ENCODE measurements at places on chromosomes 3 and 15.

- DNase-seq = no peak
Observed at GRCh38 chr15:38308797-38309196, 56.2 kb downstream of the SPRED1 start.

- DNase-seq = no peak
Observed at GRCh38 chr15:42073418-42073817, 20.9 kb downstream of the PLA2G4D start.

DNA sequence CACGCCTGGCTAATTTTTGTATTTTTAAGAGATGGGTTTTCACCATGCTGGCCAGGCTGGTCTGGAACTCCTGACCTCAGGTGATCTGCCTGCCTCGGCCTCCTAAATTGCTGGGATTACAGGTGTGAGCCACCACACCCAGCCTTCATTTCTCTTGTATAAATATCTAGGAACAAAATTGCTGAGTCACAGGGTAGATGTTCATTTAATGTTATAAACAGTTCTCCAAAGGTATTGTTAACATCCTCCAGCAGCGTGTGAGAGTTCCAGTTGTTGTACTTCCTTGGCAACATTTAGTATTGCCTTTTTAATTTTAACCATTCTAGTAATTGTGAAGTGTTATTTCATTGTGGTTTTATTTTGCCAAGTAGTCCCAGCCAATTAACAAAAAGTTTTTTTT, 23.6 kb upstream of the MTMR14 start:
- DNase-seq = no peak

GRCh38 chr3:139339219-139339906, 4.5 kb upstream of the MRPS22 start:
- no peak for DNase-seq

GRCh38 chr15:28107111-28107903, 8.2 kb upstream of the OCA2 start:
- no peak for DNase-seq

DNA sequence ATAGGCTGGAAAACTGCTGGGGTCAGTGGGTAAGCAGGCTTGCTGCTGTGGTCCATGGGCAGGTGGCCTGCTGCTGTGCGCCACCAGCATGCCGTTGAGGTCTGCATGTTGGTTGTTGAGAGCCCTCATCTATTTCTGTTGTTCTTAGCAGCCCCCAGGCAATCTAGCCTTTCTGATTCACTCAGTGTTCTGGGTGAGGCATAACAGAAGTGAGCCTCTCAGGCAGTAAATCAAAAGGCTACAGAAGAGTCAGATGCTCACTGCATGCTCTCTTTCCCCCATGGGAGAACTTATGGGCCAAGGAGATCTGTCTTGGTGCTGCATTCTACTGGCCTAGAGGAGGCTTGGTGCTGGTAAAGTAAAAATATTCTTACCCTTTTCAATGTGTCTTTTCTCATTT, 67.8 kb upstream of the ATP10A start:
- no peak for DNase-seq

DNA sequence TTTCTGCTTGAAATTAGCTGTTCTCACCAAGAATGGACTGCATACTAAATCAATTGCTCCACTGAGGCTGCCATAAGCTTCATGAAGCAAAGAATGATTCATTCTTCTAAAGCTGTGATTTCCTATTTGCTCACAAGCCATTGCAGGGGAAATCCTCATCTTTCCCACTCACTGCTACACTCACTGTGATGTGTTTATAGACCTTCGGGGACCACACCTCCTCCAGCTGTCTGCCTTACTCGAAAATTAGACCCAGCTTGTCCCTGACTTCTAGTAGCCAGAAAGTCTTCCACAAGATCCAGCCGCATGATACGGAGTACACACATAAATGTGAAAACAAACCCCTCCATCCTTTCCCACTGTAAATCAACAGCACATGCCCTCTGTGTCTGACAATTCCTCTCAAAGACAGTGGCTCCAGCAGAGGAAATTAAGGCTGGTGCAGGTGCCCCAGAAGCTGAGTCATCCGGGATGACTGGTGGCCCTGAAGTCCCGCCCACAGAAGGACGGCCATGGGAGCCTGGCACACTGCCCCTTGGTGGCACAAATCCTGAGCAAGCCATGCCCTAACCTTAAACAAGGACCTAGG, 172.0 kb downstream of the STT3B start:
- DNase-seq = no peak

GRCh38 chr3:157201648-157202278, 41.8 kb upstream of the CCNL1 start:
- no peak for DNase-seq

- DNase-seq = peak; percentile 53
Observed at GRCh38 chr3:36868614-36869436, 76.0 kb downstream of the TRANK1 start.

- DNase-seq = no peak
Observed at GRCh38 chr3:23004971-23005370, 198.2 kb upstream of the UBE2E2 start.

- no peak for DNase-seq
Observed at GRCh38 chr15:94421706-94422105, 190.3 kb downstream of the MCTP2 start.

GRCh38 chr3:50411229-50411628, 51.9 kb upstream of the TMEM115 start:
- DNase-seq = no peak

DNA sequence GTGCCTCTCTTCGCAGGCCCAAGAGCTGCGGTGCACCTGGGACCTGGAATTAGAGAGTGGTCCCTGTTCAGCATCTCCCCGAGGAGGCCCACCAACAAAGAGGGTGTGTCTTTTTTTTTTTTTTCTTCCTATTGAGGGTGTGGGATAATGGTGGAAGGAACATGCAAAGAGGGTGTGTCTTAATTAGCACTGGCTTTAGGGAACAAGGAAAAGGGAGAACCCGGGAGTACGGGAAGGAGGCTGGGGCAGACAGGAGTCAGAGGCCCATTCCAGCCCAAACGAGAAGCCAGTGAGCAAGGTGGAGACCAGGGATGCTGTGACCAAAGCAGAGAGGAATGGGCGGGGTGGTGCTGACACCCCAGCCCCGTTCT, 429 bp upstream of the LOXL1 start:
- no peak for DNase-seq

GRCh38 chr3:168212664-168213285, 117.1 kb upstream of the GOLIM4 start:
- no peak for DNase-seq

DNA sequence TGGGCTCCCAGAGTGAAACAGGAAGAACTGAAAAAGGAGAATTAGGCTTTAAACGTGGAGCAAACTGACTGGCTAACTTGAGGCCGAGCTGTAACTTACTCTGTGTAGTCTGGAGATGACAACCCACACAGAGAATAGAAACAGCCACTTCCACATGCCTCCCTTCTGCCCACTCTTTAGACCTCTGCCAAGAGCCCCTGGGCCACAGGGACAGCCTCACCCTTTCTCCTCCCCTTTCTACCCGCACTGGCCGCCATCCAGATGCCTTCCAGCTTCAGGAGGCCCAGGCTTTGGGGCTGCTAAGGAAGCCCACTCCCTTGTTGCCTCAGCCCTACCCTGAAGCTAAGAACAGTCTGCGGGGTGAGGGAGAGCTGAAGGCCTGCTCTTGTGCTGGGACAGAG, 6.8 kb downstream of the ARHGAP31 start:
- DNase-seq = no peak

DNA sequence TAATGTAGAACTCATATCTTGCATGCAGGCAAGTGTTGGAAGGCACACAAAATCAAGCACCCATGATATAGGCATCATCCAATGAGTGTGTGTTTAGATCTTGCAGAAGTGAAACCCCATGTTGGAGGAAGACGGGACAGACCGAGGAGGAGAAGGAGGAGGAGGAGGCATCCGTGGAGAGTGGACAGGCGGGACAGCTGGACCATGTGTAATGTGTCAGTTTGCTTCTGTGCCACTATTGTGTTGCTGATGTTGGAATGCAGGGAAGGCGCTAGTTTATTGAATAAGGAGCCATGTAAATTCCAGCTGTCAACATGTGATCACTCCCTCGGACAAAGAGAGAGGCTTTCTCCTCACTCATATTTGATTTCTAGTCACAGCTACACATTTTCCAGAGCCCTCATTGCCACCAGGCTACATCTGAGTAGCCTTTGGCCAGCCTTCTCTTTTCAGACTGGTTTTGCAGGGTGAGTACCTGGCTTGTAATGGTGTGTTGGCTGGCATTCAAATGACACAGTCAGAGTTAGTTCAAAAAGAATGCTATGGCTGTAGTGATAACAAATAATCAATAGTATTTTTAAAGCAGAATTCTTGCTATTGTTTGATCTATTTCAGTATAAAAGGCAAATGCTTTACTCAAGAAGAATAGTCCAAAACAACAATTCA, 1037.6 kb upstream of the NR2F2 start:
- DNase-seq = no peak

DNA sequence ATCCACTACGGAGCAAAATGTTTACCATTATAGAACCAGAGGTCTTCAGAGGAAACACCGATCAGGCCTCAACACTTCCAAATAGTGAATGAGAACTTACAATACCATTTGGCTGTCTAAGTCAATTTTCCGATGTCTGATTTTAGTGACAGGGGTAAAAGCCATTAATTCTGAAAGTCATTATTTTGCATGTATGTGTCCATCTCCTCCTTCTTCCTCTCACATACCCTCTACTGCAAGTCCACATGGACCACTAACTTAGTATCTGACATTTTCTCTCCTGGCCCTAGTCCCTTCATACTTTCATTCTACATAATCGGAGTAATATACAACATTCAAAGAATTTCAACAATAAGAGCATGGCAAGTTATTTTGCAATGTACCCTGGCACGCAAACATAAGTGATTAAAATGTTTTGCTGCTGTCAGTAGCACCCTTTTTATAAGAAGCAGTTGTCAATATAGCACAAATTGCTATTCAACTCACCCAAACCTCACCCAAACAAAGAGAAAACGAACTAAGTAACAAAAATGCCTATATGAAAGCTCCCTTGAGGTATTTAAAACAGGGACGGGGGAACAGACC, 1.9 kb downstream of the TOP2B start:
- DNase-seq = no peak

DNA sequence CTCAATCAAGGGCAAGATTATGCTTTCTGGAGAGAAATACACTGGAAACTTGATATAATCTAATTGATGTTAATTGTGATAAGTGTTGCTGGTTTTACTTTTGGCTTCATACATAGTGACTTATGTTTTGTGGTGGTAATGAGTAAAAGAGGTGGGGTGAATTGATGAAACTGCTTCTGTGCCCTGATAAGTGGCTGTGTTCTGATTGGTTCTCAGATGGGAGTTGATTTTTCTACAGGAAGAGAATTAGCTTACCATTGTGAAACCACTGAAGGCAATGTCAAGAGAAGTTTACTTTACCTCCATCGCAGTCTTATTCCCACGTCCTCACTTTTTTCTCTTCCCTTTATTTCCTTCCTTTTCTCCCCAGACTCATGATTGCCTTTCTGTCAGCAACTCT, 23.8 kb downstream of the TMEM45A start:
- DNase-seq = no peak

DNA sequence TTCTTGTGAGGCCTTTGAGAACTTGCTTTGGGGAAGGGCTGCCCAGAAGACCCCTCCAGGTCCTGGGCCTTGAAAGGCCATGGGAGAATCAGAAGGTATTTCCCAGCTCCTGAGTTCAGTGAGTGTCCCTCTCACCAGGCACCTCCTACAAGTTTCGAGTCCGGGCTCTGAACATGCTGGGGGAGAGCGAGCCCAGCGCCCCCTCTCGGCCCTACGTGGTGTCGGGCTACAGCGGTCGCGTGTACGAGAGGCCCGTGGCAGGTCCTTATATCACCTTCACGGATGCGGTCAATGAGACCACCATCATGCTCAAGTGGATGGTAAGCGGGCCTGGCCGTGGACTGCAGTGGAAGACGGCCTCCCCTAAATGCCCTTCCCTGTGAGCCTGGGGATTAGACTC, 68.3 kb downstream of the BOC start:
- DNase-seq = no peak

DNA sequence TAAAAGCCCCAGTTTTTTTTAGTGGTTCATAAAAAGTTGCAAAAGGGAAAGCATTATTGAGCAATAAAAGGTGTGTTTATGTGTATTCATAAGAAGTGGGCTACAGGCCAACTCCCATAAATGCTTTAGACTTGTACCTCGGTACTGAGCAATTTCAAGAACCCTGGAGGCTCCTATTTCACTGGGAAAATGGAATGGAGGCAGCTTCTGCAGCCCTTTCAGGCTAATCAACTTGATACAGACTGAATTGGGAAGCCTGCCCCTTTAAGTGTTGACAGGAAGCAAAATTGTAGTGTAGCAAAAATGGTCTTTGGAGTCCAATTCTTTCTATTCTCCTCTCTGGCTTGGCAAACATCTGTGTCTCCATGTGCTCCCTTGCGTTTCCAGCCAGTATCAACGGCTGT, 118.8 kb downstream of the ECT2 start:
- no peak for DNase-seq

- no peak for DNase-seq
Observed at GRCh38 chr3:71006810-71007785, 576.4 kb downstream of the FOXP1 start.

GRCh38 chr3:155963570-155963969, 93.1 kb downstream of the GMPS start:
- DNase-seq = no peak

DNA sequence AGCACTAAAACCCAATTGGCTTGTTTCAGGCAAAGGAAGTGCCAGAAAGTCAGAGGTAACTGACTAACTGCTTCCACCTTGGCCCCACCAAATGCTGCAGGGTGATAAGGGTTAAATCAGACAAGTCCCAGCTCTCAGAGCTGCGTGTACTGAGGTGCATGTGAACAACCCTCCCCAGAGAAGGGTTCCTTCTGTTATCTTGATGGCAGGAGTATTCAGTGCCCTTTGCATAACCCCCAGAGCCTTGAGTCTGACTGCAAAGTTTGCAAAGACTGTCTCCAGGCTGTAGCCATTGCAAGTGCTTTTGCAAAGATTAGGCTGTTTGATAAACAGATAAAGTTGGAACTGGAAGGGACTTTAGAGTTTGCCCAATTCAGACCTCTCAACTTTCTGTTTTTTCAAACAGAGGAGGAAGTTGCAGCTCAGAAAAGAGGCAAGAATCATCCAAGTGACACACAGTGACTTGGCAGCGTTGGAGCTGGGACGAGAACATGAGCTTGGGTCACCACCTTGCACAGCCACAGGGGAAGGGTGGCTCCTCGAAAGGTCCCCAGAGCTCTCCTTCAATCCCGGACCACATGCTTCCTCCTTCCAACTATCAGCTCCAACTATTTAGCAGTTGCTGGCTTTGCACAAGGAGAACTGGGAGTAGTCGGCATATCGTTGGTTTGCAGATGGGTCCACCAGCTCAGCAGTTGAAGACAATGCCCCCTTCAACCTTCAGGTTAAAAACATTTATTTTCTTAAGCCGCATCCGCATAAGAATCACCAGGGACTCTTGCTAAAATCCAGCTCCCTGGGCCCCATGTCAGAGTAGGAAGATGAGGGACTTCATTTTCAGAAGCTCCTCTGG, 224.8 kb upstream of the HES1 start:
- no peak for DNase-seq

GRCh38 chr15:94840794-94841783, 609.7 kb downstream of the MCTP2 start:
- no peak for DNase-seq

- DNase-seq = no peak
Observed at GRCh38 chr3:108091498-108092250, 843 bp upstream of the CD47 start.

GRCh38 chr3:184157206-184157605, 2.0 kb downstream of the DVL3 start:
- DNase-seq = no peak

GRCh38 chr15:85709250-85709649, 85.5 kb downstream of the KLHL25 start:
- no peak for DNase-seq

GRCh38 chr3:149726716-149727407, 25.4 kb downstream of the COMMD2 start:
- no peak for DNase-seq
